A549 treated with DMSO at 1 μM for 4 hours (cell line): ENCODE measurements at places on chromosomes 2 and 18. TPM values are rescaled to one million over a fixed set of nuclear protein-coding genes. Genes with fewer than 3 reads are reported as not detected.

ABCB6 gene
- total RNA-seq, result 24.1 to 39.3 TPM (median 33.7 TPM) in 5 replicates

C1QL2 gene
- total RNA-seq, result 0.14 to 0.21 TPM (median 0.14 TPM) in 4 of 5 replicates, not detected in the other

KIF1A gene
- total RNA-seq, result 0.62 to 0.84 TPM (median 0.78 TPM) in 5 replicates

LDLRAD4 gene
- total RNA-seq, result 0.45 to 2.0 TPM (median 1.7 TPM) in 5 replicates

SMYD5 gene
- 56.0 to 59.8 TPM (median 57.6 TPM) in 5 replicates for total RNA-seq

RUFY4 gene
- not detected in 5 replicates for total RNA-seq

CD226 gene
- total RNA-seq, result 0.02 to 0.17 TPM (median 0.07 TPM) in 5 replicates

DYNAP gene
- total RNA-seq, result not detected in 5 replicates

CRACDL gene
- 0.36 to 0.93 TPM (median 0.57 TPM) in 5 replicates for total RNA-seq

CYTIP gene
- total RNA-seq, result not detected in 5 replicates

FRZB gene
- 0.07 to 0.09 TPM in 2 of 5 replicates, not detected in the others for total RNA-seq

GPR155 gene
- total RNA-seq, result 0.28 to 0.69 TPM (median 0.39 TPM) in 5 replicates

SIX3 gene
- 0.17 to 0.45 TPM (median 0.34 TPM) in 5 replicates for total RNA-seq

COPS8 gene
- total RNA-seq, result 79.7 to 103 TPM (median 84.7 TPM) in 5 replicates

IGFBP2 gene
- total RNA-seq, result 66.1 to 77.6 TPM (median 74.9 TPM) in 5 replicates

ST8SIA3 gene
- total RNA-seq, result not detected in 5 replicates

TMEM17 gene
- 5.3 to 6.8 TPM (median 5.7 TPM) in 5 replicates for total RNA-seq

PID1 gene
- 2.7 to 3.5 TPM (median 2.9 TPM) in 5 replicates for total RNA-seq

NEU2 gene
- total RNA-seq, result not detected in 5 replicates

STARD6 gene
- not detected in 5 replicates for total RNA-seq

NMUR1 gene
- total RNA-seq, result 0.04 TPM in 1 of 5 replicates, not detected in the others

SOX11 gene
- not detected in 5 replicates for total RNA-seq

L3MBTL4 gene
- 0.07 to 0.08 TPM in 2 of 5 replicates, not detected in the others for total RNA-seq

FAM161A gene
- 6.2 to 8.7 TPM (median 7.7 TPM) in 5 replicates for total RNA-seq

FER1L5 gene
- total RNA-seq, result 0.02 TPM in 1 of 5 replicates, not detected in the others

MYO3B gene
- not detected in 5 replicates for total RNA-seq

C2orf81 gene
- 3.2 to 4.4 TPM (median 3.2 TPM) in 5 replicates for total RNA-seq

CD8B2 gene
- not detected in 5 replicates for total RNA-seq

KRTCAP3 gene
- 0.43 to 1.4 TPM (median 0.75 TPM) in 5 replicates for total RNA-seq

ABCB11 gene
- 0.01 to 0.03 TPM (median 0.02 TPM) in 3 of 5 replicates, not detected in the others for total RNA-seq

ERCC3 gene
- 47.5 to 51.9 TPM (median 48.9 TPM) in 5 replicates for total RNA-seq

MC4R gene
- 0.08 TPM in 1 of 5 replicates, not detected in the others for total RNA-seq

ASPRV1 gene
- 0.17 to 0.38 TPM (median 0.24 TPM) in 5 replicates for total RNA-seq

GALR1 gene
- not detected in 5 replicates for total RNA-seq

ABI2 gene
- 45.2 to 71.5 TPM (median 67.6 TPM) in 5 replicates for total RNA-seq

GKN2 gene
- 2.3 to 4.3 TPM (median 3.7 TPM) in 5 replicates for total RNA-seq

CNDP1 gene
- total RNA-seq, result not detected in 5 replicates

CCBE1 gene
- 5.8 to 14.2 TPM (median 10.5 TPM) in 5 replicates for total RNA-seq
